ENCODE measurements at places on chromosomes 5 and 9.

- no peak for DNase-seq
Observed at GRCh38 chr9:110936719-110937452, 101.4 kb downstream of the LPAR1 start.

GRCh38 chr9:18786911-18787650, 245.9 kb downstream of the SAXO1 start:
- DNase-seq = no peak

DNA sequence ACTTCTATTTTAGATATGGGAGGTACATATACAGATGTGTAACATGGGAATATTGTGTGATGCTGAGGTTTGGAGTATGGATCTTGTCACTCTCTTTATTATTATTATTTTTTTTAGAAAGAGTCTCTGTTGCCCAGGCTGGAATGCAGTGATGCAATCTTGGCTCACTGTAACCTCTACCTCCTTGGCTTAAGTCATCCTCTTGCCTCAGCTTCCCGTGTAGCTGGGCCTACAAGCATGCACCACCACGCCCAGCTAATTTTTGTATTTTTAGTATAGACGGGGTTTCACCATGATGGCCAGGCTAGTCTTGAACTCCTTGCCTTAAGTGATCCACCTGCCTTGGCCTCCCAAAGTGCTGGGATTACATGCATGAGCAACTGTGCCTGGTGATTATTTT, 138.4 kb upstream of the SLC28A3 start:
- no peak for DNase-seq

- DNase-seq = no peak
Observed at GRCh38 chr5:10469253-10470050, 27.8 kb downstream of the ROPN1L start.

DNA sequence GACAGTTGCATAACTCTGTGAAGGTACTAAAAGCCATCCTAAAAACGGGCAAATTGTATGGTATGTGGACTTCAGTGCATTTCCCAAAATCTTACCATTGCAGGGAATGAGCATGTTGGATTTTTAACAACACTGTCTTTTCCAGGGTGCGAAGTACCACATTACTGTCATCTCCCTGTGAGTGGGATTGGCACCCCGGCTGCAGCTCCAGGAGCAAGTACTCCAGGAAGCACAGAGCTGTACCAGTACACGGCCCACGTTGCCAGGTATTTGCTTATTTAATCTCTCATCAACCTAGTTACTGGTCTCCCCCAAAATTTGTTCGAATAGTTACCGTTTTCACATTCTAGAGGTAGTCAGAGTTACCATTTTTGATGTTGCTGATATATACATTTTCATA, 22.6 kb upstream of the TJP2 start:
- DNase-seq = no peak

DNA sequence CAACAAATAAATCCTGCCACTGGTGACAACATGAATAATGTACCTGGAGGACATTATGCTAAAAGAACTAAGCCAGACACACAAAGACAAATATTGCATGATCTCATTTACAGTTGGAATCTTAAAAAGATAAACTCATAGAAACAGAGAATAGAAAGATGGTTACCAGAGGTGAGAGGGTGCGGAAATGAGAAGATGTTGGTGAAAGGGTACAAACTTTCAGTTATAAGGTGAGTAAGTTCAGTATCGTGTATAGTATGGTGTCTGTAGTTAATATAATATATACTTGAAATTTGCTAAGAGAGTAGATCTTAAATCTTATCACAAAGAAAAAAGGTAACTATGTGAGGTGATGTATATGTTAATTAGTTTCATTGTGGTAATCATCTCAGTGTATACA, 63.3 kb downstream of the PRRC1 start:
- DNase-seq = no peak

DNA sequence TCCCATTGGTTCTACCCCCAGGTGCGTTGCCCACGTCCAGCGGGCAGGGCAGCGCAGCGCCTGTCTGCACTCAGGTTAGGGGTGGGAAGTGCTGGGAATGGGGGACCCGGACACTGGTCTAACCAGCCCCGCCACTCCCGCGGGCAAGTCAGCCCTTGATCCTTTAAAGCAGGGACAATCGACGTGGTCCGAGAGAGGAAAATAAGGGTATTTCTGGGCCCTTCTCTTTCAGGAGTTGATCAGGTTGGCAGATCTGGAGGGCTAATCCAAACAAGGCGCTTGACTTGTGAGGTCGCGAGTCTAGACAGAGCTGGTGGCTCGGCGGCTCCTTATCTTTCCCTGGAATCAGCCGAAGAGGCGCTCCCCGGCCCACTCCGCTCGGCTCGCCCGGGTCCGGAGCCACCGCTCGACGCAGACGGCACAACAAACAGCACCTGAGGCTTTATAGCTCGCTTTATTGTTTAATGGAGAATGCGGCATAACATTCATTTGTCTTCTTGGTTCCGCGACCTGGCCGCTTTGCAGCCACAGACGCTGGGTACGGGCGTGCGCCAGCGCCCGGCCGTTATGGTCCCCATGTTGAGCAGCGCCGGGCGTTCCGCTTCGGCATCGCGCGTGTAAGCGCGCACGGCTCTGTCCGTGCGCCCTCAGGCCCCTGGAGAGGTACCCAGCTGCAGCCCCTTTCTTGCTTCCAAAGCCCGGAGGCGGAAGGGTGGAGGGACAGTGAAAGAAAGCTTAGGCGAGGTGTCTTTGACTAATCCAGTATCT, 15.8 kb downstream of the ISL1 start:
- DNase-seq = no peak

DNA sequence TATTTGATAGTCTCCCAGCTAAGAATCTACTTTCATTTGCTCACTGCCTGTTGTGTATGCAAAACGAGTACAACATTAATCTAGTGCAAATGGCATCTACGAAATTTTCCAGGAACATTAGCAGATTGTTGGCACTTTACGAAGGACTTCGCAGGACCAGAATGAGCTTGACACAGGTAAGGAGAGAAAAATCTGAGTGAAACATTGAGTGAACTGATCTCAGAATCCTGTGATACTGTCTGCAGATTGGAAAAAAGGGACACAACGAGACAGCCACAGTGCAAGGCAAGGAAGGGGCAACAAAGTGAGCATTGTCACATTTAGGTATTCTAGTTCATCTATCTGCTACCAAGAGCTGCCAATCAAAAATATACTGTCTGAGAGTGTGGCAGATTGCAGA, 350.5 kb downstream of the ZNF608 start:
- DNase-seq = no peak

DNA sequence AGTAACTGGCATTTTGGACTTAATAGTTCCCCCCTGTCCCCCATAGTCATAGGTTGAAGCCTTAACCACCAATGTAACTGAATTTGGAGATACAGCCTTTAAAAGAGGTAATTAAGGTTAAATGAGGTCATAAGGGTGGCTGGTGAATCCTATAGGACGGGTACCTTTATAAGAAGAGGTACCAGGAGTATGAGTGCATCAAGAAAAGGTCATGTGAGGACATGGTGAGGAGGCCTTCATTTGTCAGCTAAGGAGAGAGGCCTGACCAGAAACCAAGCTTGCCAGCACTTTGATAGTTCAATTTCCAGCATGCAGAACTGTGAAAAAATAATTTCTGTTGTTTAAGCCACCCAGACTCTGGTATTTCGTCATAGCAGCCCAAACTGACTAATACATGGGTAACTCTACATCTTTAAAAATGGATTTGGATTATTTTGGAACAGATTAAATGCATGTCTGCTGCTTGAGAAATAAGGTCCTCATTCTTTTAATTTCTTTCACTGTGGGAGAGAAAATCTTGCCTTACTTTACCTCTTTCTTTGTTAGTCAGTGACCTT, 9.7 kb downstream of the RASA1 start:
- DNase-seq = no peak

- no peak for DNase-seq
Observed at GRCh38 chr9:16753256-16753655, 117.2 kb downstream of the BNC2 start.

- DNase-seq = no peak
Observed at GRCh38 chr5:6043491-6044310, 334.6 kb downstream of the MED10 start.

- no peak for DNase-seq
Observed at GRCh38 chr5:14834584-14835550, 36.7 kb downstream of the ANKH start.

GRCh38 chr5:113202746-113203716, 226.4 kb downstream of the DCP2 start:
- DNase-seq = no peak

DNA sequence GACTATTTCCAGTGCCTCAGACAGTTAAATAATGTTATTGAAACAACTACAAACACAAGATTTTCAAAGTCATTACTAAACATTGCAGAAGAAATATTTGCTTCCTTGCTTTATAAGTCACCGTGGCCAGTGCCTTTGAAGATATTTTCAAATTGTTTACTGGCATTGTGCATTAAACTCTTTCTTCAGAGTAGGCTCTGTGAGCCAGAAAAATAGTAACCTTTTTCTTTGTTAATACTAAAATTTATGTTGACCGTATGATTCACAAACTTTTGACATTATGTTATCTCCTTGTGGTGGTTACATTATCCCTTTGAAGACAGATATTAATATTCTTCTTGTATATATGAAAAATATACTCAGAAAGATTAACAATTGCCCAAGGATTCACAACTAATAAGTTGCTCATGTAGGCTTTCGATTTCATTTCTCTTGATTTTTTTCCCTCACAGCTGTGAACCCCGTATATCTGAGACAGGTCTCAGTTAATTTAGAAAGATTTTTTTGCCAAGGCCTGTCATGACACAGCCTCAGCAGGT, 140.1 kb downstream of the NR3C1 start:
- DNase-seq = no peak

DNA sequence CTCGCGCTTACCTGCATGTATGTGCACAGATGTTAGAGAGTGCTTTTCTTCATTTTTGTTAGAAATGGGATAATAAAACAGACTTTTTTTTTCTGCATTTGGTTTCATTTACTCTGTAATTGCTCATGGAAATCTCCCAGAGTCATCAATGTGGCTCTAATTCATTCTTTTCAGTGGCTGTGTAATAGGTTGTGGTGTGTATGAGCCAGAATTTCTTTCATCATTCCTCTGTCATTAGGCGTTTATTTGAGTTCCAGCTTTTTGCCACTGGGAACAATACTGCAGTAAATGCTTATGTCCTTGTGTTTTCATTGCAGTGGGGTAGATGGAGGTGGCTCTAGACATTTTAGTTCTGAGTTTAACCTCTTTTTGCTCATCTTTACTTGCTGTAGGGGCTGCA, 118.9 kb downstream of the NXNL2 start:
- DNase-seq = no peak

DNA sequence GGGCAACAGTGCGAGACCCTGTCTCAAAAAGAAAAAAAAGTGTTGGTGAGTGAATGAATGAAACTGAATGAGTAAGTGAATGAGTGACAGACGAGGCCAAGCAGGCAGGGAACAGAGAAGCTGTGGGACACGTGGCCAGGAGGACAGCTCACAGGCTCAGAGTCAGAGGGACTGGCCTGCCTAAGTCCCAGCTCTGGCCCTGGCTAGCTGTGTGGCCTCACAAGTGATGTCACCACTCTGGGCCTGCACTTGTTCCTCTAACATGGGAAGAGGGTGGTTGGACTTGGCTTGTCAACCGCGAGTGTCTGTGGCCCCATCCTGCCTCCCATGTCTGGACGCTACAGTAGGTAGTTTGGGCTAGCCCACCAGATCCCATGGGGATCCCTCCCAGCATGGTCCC, 4.7 kb upstream of the PLPP7 start:
- no peak for DNase-seq

- DNase-seq = no peak
Observed at GRCh38 chr5:155047818-155048217, 34.3 kb downstream of the KIF4B start.

- no peak for DNase-seq
Observed at GRCh38 chr9:124370896-124371582, 44.2 kb downstream of the PSMB7 start.

- DNase-seq = no peak
Observed at GRCh38 chr9:16275795-16276624, 594.5 kb downstream of the BNC2 start.

DNA sequence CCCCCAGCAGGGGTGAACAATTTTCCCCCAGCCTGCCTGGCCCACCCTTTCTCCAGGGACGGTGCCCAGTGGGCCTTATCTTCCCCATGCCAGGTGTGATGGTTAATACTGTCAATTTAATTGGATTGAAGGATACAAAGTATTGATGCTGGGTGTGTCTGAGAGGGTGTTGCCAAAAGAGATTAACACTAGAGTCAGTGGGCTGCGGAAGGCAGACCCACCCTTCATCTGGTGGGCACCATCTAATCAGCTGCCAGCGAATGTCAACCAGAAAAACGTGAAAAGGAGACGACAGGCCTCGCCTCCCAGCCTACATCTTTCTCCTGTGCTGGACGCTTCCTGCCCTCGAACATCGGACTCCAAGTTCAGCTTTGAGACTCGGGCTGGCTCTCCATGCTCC, 5.6 kb upstream of the FUT7 start:
- DNase-seq = no peak

All from Jurkat, Clone E6-1 (cell line).